Endothelial cell of umbilical vein (primary cell): ENCODE measurements at places on chromosomes 12 and 14. TPM values are rescaled to one million over a fixed set of nuclear protein-coding genes. Genes with fewer than 3 reads are reported as not detected.

DNA sequence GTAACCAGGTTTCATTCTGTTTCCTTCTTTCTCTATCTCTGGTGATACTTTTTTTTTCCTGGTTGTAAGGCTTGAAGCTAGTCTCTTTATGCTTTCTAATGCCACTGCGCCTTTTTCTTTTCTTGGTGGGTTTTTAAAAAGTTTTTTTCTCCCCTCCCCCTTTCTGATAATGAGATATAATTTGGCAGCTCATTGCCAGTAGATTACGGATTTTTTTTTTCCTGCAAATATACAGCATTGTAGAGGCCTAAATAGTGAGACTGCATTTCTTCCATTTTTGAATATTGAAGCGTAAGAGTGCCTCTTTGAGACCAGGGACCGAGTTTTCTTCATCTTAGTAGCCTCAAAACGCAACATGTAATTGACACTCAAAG is 1.1 kb downstream of the PAPOLA start:
- no peak for DNase-seq
- peaks cover 29% of the 10 kb centered on the region for H3K4me1 ChIP-seq
- H3K27ac ChIP-seq = peak overlapping the region; percentile 73
- no peaks in the 10 kb centered on the region for H3K27me3 ChIP-seq

Gene JDP2
- total RNA-seq = 10.6 and 10.8 TPM in 2 replicates

GRCh38 chr12:110636516-110636915 is 22.6 kb downstream of the TCTN1 start:
- H3K4me3 ChIP-seq = no peak overlapping the region
- H3K27ac ChIP-seq = no peak overlapping the region
- H3K4me1 ChIP-seq = no peaks in the 10 kb centered on the region
- no peaks in the 10 kb centered on the region for H3K27me3 ChIP-seq
- H3K36me3 ChIP-seq = no peaks in the 10 kb centered on the region
- no peak for DNase-seq

DNA sequence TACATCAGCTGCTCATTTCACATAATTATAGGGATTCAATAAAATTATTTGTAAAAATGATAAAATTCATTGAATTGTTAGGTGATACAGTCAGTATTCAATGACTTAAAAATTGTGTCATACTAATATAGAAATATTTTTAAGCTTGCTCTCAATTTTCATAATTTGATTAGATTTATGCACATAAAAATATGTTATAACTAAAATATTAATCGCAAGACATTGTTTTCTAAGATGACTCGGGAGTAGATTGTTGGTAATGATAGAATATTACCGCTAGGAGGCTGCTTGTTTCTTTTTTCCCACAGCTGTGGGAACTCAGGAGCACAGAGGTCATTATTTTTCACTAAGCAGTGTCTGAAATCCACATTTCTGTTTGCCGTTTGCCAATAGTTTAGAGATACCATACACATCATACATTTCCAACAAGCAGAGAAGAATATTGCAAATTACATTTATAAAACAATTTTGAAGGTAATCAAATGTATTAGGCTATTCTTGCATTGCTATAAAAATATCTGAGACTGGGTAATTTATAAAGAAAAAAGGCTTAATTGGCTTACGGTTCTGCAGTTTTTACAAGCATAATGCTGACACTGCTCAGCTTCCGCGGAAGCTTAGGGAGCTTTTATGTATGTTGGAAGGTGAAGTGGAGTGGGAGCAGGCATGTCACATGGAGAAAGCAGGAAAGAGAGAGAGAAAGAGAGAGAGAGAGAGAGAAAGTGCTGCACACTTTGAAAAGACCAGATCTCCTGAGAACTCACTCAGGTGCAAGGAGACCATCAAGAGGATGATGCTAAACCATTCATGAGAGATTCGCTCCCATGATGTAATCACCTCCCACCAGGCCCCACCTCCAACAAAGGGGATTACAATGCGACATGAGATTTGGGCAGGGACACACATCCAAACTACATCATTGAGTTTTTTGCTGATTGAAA is 9.2 kb downstream of the CD69 start:
- peaks cover 18% of the 10 kb centered on the region for H3K4me1 ChIP-seq
- no peaks in the 10 kb centered on the region for H3K36me3 ChIP-seq
- peak overlapping the region; percentile 39 for H3K4me3 ChIP-seq
- H3K27me3 ChIP-seq = no peaks in the 10 kb centered on the region
- peak; percentile 63 for DNase-seq

Gene KLRK1
- total RNA-seq = not detected in 2 replicates

GRCh38 chr12:121893961-121894460 is 5.4 kb downstream of the PSMD9 start:
- DNase-seq = peak; percentile 74
- H3K27me3 ChIP-seq = no peaks in the 10 kb centered on the region
- no peak overlapping the region for H3K4me3 ChIP-seq
- H3K27ac ChIP-seq = peak overlapping the region; percentile 39
- H3K4me1 ChIP-seq = peaks cover 15% of the 10 kb centered on the region
- H3K36me3 ChIP-seq = peaks cover 15% of the 10 kb centered on the region

DNA sequence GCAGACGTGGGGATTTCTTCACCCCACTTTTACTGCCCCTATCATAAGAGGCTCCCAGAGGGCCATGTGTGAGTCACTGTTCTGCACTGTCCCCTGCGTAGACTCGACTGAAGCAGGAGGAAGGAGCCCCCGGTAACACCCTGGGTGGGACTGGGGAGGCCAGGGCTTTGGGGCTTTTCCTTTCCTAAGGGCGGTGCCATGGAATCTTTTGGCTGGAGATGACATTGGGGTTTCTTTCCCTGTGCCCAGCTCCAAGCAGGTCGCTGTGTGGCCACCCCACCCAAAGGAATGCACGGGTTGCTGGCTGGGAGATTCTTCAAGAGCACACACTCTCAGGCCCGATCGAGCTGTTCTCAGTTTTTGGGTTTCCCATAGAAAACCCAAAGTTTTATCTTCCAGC is 62.3 kb upstream of the RIN3 start:
- H3K4me1 ChIP-seq = no peaks in the 10 kb centered on the region
- no peaks in the 10 kb centered on the region for H3K36me3 ChIP-seq
- no peak overlapping the region for H3K4me3 ChIP-seq
- H3K27me3 ChIP-seq = no peaks in the 10 kb centered on the region

DNA sequence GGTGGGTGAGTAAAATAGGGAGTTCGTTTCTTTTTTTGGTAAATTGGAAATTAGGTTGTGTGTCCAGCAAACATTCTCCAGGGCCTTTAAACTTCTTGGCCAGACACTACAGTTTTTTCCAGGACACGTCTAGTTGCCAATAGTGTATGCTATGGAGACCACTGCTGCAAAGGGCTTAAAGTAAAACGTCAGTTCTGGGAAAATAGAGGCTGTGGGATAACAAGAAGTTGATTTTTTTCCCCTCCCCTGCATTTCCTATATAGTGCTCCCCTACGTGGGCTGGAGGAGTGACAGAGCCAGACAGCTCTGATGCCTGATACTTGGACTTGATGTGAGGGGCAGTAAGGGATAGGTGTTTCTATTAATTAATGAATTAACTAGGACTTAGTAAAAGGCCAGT is 2.4 kb downstream of the ACVR1B start:
- H3K36me3 ChIP-seq = no peaks in the 10 kb centered on the region
- DNase-seq = peak; percentile 52
- H3K4me3 ChIP-seq = peak overlapping the region; percentile 16
- peak overlapping the region; percentile 5 for H3K27ac ChIP-seq

Gene PTCSC3
- total RNA-seq = not detected in 2 replicates

GRCh38 chr14:83733670-83734069 is 1796.3 kb upstream of the FLRT2 start:
- H3K4me1 ChIP-seq = no peaks in the 10 kb centered on the region
- no peak for DNase-seq
- no peak overlapping the region for H3K4me3 ChIP-seq
- H3K27me3 ChIP-seq = no peaks in the 10 kb centered on the region
- H3K36me3 ChIP-seq = no peaks in the 10 kb centered on the region
- no peak overlapping the region for H3K27ac ChIP-seq

DNA sequence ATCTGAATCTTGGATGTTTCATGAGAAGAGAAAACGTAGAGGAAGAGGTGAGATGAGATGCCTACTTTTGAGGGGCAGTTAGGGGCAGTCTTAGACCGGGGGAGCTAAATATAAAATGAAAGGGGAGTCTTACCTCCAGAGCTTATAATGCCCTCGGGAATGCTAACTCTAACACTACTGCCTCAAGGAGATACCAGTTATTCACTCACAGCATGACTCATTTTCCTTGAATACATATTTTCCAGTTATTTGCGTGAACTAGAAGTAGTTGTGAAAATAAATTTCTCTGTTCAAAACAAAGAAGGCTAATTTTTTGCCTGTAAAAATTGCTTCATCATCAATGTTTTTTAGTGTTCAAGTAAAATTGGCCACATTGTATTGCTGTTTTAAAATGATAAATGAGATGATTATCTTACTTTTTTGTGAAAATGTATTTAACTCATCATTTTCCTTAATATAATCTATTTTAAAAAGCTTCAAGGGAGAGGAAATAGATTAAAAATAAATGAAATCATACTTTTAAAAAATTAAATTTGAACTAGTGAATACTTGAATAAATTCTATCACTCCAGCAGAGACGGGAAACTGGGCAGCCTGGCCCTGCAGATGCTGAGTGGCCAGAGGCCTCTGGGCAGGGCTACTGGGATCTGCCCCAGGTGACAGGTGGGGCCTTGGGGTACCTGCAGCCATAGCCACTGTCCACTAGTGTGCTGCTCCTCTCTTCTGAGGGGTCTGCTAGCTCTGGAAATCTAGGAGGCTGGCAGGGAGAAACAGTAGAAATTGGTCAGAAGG is 339.3 kb downstream of the EGLN3 start:
- peaks cover 8% of the 10 kb centered on the region for H3K4me1 ChIP-seq
- no peak overlapping the region for H3K4me3 ChIP-seq
- H3K36me3 ChIP-seq = no peaks in the 10 kb centered on the region
- H3K27me3 ChIP-seq = no peaks in the 10 kb centered on the region
- DNase-seq = peak; percentile 78

- no peak for DNase-seq
- H3K27ac ChIP-seq = no peak overlapping the region
- H3K27me3 ChIP-seq = peaks cover 27% of the 10 kb centered on the region
Measured at GRCh38 chr14:23447361-23448350, 12.2 kb upstream of the MYH7 start.

GRCh38 chr14:41773536-41774279 is 167.0 kb downstream of the LRFN5 start:
- no peaks in the 10 kb centered on the region for H3K27me3 ChIP-seq
- DNase-seq = no peak
- H3K4me1 ChIP-seq = no peaks in the 10 kb centered on the region
- no peak overlapping the region for H3K4me3 ChIP-seq
- H3K36me3 ChIP-seq = no peaks in the 10 kb centered on the region

DNA sequence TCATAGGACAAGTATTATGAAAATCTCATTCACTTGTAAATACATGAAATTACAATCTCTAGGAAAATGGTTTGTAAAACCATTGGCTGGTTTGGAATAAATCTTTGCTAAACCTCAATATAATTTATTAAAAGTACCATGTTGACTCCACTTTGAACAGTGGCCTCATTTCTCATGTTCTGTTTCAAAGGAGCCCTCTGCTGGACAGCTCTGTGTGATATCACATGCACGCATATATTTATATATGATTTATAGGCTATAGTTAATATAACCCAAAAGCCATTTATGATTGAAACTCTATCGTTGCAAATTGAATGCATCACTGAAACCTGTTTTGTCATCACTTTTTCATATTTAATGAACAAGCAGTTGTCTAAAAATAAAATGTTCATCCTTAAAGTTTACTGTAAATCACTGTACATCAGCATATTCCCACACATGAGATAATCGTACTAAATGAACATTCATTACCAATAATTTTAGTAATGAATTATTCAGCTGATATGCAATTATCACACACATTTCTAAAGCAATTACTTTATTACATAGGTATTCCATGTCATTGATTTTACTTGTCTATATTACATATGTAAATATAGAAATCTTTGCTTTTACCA is 493.8 kb downstream of the NPAS3 start:
- H3K27me3 ChIP-seq = no peaks in the 10 kb centered on the region
- peak; percentile 43 for DNase-seq
- H3K4me3 ChIP-seq = no peak overlapping the region
- no peaks in the 10 kb centered on the region for H3K4me1 ChIP-seq
- H3K36me3 ChIP-seq = no peaks in the 10 kb centered on the region
